NCI-H1930 (cell line): ENCODE measurements at places on chromosomes 1 and 21.

GRCh38 chr1:156502894-156503697 is 2.5 kb upstream of the MEF2D start:
- no peak for DNase-seq

DNA sequence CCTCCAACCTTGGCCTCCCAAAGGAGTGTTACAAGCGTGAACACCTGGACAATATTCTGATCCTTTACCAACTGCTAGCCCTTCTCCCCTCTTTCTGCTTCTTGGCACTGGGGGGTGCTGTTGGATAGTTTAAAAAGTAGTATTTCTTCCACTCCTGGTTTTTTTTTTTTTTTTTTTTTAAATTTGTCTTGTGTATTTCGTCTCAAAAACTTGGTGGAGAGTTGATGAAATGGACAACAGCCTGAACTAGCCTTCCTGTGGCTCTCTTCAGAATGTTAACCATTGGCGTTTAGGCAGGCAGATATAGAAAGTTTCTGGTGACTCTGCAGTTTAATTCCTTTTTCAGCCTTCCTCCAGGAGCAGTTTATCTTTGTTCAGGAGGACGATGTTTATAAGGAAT is 69.7 kb upstream of the USP24 start:
- peak; percentile 4 for DNase-seq

GRCh38 chr21:45404730-45405270 is at the start of gene COL18A1:
Gene COL18A1 (plus strand): TSS chr21:45405165. CDS start chr21:45405231, 66 bp downstream.
- DNase-seq, result no peak

DNA sequence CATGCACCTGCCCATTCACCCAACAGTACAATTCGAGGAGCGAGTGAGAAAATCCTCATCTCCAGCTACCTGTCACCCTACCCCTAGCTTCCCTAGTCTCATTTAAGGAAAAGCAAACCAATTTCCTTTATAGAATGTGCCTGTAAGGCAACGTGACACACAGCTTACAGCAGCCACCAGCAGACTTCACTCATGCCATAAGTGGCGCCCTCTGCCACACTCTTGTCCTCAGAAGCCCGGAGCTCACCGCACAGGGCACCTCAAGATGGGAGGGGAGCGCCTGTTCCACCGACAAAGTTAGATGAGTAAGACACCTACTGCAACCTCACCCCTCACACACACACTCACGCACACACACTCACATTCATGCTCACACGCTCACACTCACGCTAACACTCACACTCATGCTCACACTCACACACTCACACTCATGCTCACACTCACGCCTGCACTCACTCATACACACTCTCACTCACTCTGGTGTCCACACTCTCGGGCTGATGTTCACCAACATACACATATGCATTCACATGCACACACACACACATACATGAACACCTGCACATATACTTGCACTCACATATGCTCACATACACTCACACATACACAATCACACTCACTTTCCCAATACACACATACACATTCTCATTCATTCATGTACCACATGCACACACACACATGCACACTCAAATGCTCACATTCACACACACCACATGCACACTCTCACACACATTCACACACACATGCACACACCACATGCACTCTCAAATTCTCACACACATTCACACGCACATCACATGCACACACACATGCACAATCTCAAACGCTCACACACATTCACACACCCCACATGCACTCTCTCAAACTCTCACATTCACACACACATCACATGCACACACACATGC is 170.7 kb downstream of the PSMG1 start:
- no peak for DNase-seq

DNA sequence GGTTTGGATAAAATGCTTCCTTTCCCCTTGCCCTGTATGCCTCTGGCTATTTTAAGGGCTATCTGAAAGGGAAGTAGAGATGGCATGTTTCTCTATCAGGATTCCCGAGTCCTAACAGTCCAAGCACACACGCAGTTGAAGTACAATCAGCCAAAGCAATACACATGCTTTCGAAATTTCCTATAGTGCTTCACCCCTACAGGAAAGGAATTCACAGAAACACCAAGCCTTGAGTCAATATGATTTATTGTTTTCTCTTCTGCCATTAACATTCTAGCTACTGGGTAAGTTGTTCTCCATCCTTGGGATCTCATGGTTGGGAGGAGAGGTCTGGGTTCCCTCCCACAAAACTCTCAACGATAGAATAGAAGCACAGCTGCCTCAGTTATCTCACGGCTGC is 8.7 kb downstream of the ITLN1 start:
- no peak for DNase-seq

- no peak for DNase-seq
These were observed 139.0 kb upstream of the TMEM51 start for GRCh38 chr1:15014516-15014915.

DNA sequence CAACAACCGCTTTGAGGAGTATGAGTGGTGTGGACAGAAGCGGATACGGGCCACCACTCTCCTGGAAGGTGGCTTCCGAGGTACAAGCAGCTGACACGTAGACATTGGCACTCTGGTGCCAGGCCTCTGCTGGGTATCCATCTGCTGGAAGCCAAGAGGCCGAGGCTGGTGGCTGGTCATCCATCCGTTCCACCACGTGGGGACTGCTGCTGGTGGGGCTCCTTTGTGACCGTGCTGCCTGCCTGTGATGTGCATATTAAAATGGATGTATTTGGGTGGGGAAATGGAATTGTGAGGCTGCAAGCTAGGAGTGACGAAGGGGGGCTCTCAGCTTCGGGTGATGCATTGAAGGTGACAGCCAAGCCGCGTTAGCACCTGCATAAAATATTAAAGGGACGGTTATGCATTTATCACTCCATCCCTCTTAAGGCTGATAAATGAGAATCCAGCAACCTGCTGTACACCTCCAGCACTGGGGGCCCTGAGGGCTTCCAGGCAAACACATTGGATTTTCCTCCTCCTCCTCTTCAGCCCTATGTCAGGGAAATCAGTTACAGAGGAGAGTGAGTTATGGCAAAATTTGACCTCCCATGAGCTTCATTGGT is 38.1 kb downstream of the TMEM53 start:
- DNase-seq, result no peak

DNA sequence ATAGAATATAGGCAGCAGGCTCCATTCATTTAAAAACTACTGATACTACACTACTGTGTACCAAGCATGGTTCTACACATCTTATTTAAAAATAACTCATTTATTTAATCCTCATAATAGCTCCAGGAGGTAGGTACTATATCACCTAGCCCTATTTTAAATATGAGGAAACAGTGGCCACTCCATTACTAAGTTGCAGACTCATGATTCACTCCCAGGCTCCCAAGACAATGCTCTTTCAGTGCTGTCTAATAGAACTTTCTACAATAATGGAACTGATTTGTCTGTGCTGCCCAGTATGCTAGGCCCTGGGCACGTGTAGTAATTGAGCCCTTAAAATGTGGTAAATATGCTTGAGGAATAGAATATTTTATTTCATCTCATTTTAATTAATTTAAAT is 357.1 kb downstream of the LTN1 start:
- DNase-seq, result no peak

- DNase-seq, result no peak
These were observed 53.3 kb upstream of the HOOK1 start for GRCh38 chr1:59761443-59761842.

DNA sequence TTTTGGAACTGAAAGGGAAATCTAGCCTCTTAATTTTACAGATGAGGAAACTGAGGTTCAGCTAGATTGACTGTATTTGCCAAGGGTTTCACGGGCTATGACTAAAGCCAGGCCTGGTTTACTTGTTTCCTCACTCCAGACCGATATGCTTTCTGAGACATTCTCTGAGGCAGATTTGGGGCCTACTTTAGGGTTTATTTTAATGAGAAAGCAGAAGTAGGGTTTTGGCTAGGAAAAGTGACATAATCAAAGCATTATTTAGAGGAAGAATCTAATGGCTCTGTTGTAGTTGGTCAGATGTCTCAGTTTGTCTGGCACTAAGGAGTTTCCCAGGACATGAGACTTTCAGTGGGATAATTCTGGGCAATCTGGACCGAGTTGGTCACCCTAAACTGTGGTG is 1.5 kb upstream of the RPTN start:
- DNase-seq, result no peak

- DNase-seq, result no peak
These were observed 25.1 kb upstream of the PLEKHA6 start for GRCh38 chr1:204384636-204385352.

DNA sequence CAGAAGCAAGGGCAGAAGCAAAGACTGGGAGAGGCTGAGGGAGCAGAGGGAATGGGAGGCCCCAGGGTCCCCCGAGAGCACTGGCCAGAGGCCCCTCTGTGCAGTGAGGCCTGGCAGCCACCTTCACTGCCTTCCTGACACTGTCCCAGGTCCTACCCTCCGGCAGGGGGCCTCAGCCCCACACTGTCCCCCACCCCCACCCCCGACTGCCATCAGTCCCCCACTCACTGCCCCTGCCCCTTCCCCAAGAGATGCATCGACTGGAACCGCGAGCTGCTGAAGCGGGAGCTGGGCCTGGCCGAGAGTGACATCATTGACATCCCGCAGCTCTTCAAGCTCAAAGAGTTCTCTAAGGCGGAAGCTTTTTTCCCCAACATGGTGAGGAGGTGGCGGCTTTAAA is 13.0 kb upstream of the PADI6 start:
- DNase-seq, result no peak

- no peak for DNase-seq
These were observed 21.4 kb downstream of the AIM2 start for GRCh38 chr1:159055181-159055641.

DNA sequence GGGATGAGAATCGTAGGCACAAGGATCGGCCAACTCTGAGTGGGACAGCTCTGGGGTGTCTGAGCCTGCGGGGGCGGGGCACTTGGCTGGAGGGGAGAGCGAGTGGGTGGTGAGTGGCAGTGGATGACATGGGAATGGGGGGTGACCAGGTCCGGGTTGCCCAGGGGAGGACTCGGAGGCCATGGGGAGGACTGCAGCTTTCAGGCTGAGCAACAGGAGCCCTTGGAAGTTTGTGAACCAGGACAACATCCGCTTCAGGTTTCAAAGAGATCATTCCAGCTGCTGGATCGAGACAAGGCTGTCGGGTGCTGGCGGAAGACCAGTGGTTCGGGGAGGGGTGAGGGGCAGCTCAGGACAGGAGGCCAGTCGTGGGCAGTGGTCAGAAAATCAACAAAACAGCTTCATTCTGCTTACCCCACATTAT is 124.4 kb upstream of the IRF2BP2 start:
- DNase-seq, result no peak

DNA sequence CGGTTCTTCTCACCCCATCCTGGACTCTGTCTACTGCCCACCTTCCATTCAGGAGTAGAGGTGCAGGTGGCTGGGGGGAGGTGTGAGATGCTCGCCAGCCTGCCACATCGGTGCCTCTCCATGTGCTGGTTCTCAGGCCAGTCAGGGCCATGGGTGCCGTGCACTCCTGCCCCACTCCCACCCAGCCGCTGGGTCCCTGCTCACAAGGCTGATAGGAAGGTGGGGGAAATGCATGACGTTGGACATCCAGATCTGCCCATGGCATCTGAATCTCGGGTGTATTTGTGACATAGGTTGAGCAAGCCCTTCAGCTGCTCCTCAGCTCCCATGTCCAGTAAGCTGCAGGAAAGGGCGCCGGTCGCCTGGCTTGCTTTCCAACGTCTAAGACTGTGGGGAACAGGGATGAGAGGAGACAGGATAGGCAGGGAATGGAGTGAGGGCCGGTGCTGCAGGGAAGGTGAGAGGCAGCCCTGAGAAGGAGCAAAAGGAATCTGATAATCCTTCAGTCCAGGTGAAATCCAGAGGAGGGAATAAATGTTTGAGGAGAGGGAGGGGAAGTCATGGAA is 11.8 kb downstream of the S100A7A start:
- no peak for DNase-seq

DNA sequence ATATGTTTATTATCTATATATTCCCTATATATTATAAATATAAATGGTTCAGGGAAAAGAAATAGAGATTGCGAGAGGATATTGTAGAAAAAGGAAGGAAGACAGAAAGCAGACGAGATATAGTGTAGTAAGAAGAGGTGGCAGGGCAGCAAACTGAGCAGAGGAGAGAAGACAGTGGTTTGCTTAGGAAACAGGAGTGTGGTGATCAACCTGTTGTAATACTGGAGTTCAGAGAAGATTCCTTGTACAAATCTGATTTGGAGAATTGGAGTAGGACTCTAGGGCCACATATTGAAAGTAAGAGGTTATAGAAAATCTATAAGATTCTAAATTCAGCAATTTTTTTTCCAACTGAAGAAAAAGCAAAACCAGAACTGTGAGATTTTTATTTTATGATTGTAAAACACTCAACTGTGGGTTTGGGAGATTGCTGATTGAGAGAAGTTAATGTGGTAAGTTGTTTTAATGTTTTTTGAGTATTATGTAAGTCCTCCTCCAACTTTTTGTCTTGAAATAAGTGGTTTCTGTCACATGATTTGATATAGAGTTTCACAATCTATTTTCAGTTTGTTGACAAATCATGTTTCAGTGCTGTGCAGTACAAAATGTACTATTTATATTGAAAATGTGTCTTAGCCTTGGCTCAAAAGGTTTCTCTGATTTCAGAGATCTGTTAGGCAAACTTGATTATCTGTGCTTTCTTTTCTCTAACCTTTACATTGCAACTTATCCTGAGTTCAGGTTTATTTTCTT is 9.6 kb upstream of the AMY2B start:
- DNase-seq, result no peak

DNA sequence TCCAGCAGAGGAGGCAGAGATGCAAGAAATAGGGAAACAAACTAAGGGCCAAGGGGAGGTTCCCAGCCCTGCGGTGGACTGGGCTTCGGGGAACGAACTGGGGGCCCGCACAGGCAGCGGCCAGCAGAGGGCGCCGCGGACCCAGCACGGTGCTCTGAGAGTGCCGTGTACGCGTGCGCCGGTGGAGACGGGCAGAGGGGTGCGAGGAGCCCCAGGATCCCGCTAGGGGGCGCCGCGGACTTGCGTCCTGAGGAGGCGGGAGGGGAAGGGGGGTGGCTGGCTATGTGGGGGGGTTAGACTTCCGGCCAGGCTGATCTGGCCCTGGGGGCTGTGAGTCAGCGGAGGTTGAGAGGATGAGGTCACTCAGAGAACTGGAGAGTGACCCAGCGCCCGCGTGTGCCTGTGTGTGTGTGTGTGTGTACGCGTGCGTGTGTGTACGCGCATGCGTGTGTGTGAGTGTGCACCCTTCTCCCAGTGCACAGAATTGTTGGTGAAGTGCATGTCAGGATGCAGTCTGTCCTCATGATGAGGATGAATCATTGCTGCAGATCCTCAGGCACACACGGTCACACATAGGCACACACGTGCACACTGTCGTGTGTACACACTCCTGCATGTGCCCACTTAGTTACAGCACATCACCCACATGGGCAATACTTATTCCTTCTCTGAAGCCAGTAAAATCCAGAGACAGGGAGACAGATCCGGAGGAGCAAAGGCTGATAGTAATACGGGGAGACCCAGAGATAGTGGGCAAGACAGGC is 17.0 kb downstream of the NES start:
- peak; percentile 98 for DNase-seq

GRCh38 chr21:34730194-34730593 is 61.4 kb downstream of the CLIC6 start:
- no peak for DNase-seq

DNA sequence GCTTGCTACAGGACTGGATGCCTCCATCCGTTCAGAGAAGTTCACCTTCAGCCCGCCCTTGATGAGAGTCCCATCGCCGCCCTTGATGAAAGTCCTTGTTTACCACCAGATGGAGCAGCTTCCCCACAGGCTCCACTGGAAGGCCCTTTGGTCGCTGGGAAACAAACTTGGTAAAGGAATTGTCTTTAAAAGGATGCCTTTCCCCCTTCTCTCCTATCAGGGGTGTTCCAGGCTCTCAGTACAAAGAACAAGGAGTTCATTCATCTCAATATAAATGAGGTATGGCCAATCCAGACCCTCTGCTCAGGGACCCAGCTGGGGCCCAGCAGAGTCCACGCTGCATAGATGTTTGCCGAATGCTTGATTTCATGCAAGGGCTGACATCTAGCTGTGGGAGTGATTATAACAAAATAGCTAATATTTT is 50.8 kb downstream of the CAPN9 start:
- DNase-seq, result no peak
